Stimulated activated CD8-positive, alpha-beta memory T cell treated with anti-CD3 and anti-CD28 coated beads, Interleukin-15, amount 100 ng/mL, for 24 hours (primary cell): ENCODE measurements at places on chromosomes 5 and 9.

DNA sequence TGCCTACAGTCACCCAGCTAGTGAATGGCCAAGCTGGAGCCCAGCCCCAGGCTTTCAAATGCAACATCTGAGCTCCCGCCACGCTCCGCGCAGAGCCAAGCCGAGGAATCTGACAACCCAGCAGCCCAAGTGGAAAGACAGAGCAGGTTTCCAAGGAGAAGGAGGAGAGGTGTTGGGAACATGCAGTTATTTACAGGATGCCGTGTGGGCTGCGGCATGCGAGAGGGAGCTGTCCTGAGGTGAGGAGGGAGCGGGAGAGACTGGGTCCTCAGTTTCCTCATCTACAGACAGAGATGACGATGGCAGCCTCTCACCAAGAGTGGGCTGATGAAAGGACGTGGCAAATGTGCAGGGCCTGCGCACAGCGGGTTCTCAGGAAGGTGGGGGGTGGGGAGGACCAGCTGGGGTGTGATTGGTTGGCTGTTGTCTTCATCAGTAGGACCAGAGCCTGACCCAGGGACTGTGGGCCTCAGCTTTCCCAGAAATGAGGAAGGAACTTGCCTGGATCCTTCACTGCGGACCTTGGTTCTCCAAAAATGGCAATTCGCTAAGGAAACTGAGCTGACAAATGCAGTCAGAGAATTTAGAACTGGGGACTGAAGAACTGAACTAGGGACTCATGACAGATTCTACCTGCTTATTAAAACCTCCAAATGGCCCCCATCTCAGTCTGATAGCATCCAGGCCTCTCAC, 14.8 kb upstream of the CPLX2 start:
- no peak for DNase-seq

- no peak for DNase-seq
These were observed 283.0 kb downstream of the AOPEP start for GRCh38 chr9:95009459-95009858.

- DNase-seq: no peak
These were observed 96.9 kb downstream of the RXRA start for GRCh38 chr9:134423166-134423565.

- no peak for DNase-seq
These were observed 328 bp downstream of the GRXCR2 start for GRCh38 chr5:145872486-145872885.

- DNase-seq: no peak
These were observed 244.3 kb downstream of the GADD45G start for GRCh38 chr9:89849096-89849495.

DNA sequence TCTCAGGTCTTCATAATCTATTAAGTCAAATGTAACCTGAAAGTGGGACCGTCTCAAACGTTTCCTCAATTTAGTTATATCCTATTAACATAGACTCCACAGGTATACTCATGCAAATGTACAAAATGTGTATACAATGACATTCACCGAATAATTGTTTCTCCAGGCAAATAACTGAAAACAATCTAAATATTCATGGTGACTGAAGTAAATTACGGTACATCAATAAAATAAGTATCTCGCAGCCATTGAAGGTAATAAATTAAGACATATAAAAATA, 482 bp downstream of the IARS1 start:
- no peak for DNase-seq

GRCh38 chr9:2624051-2624682, 2.6 kb downstream of the VLDLR start:
- no peak for DNase-seq

GRCh38 chr9:11182001-11182400, 569.2 kb upstream of the PTPRD start:
- DNase-seq: no peak

DNA sequence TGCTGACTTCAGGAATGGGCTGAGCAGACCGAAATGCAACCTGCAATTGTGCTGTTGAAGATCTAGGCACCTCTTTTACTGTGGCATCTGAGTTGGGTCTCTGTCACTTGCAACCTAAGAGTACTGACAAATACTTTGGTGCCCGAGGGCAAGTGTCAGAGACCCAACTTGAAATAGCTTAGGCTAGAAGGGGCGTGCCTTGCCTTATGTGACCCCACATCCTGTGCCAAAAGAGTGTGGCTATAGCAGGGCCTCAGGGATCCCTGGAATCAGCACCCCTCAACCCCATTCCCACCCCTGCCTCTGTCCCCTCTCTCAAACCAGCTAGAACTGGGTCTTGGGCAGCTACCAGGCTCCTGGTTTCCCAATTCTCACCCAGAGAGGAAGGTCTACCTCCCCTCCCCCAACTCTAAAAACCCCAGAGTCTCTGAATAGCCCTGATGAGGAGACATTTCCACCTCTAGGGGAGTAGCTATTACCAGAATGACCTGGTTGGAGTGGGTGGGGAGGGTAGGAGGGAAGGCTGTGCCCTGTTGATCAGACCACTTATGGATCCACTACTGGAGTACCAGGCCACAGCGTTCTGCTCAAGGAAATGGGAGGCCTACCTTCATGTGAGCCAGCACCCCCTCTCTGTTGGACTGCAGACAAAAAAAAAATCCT, 17.5 kb downstream of the RAI14 start:
- no peak for DNase-seq

- DNase-seq: no peak
These were observed 118.6 kb downstream of the BASP1 start for GRCh38 chr5:17336054-17336453.

DNA sequence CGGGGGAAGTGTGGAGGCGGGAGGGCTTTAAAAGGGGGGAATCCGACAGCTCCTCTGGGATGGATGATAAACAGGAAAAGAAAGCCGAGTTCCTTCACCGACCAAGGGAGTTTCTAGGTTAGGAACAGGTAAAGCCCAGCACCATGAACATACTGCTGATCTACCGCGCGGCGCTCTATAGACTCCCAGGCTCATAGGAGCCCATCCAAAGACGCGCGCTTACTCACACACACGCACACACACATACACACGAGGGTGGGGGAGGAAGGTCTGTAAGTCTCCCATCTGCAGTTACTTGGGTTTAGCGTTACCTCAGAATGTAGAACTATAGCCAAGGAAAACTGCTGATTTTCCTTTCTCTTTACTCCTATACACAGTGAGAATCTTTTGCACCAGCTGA, 2.6 kb upstream of the GABRB2 start:
- no peak for DNase-seq

DNA sequence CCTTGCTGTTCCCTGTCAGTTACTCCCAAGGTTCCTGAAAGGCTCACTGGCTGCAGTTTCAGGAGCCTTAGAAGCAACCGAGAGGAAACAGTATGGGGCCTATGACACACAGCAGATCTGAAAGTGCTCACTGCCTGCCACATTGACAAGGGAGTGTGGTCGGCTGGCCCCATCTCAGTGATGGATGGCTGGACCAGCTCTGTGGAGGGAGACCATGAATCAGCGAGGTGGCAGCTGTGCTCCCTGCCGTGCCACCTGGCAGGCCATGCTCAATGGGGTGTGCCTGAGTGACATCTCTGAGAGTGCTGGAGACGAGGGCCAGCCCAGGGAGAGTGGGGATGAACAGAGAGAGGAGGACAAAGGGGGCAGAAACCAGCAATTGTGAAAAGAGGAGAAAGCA, 49.1 kb downstream of the DOCK2 start:
- DNase-seq: no peak

GRCh38 chr5:152084476-152084875, 159.8 kb upstream of the GLRA1 start:
- no peak for DNase-seq

GRCh38 chr9:5536684-5537083, 26.4 kb downstream of the PDCD1LG2 start:
- no peak for DNase-seq

GRCh38 chr9:84604223-84604622, 65.3 kb upstream of the NTRK2 start:
- no peak for DNase-seq

- DNase-seq: no peak
These were observed 13.9 kb downstream of the CDH10 start for GRCh38 chr5:24630918-24631317.

DNA sequence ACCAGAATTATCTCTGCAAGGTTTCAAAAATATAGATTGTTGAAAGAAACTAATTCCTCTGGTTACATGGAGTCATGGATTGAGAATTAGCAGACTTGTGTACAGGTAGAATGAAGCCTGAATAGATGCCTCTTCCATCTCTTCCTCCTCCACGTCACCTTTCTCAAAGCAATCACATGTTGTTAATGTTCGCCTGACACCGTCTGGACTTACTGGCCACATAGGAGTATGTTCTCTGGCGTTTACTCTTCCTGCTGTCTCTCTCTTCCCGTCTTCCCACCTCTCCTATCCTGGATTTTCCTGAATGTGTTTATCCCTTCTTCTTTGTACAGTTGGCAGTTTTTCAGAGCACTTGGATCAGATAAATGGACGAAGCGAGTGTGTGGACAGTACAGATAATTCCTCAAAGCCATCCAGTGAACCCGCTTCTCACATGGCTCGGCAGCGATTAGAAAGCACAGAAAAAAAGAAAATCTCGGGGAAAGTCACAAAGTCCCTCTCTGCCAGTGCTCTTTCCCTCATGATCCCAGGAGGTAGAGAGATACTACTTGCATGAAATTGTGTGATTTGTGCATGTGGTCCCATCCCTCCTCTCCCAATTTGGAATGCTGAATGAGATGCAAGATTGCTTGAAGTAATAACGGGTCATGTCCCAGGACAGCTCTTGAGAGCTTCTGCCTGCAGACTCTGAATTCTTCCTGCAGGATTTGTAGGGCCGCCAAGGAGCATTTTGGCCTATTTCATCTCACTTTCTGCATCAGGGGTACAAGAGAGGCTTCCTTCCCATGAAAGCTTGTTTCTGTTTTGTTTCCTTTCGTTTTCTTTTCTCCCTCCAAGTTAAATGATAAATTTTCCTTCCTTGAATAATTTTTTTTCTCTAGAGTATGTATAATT, 47.3 kb downstream of the CD180 start:
- no peak for DNase-seq

DNA sequence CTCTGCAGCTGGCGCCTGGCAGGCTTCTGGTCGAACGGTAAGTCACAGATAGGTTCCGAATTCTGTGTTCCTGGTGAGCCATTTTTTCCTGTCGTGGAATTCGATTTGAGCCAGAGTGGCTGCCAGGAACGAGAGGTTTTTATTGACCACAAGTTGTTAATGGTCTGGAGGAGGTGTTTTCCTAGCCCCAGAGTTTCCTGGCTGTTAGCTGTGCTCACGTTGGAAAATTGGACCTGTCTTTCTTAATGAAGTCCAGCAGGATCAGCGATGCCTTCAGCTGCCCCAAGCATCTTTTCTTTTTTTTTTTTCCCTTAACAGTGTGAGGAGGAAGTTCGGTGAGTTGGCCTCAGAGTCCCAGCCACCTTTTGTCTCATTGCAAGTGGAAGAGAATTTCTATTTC, 62.9 kb downstream of the COL5A1 start:
- no peak for DNase-seq

GRCh38 chr5:175457466-175457865, 13.5 kb upstream of the DRD1 start:
- DNase-seq: no peak

- no peak for DNase-seq
These were observed 231.1 kb downstream of the MLLT3 start for GRCh38 chr9:20391208-20391607.

- DNase-seq: no peak
These were observed 327.2 kb upstream of the MSX2 start for GRCh38 chr5:174397206-174397605.

- no peak for DNase-seq
These were observed 72.7 kb upstream of the ATG10 start for GRCh38 chr5:81899123-81899522.

- DNase-seq: no peak
These were observed 4.6 kb upstream of the RASEF start for GRCh38 chr9:83067579-83067978.

- no peak for DNase-seq
These were observed 500.2 kb upstream of the NUDT12 start for GRCh38 chr5:104062621-104063377.

DNA sequence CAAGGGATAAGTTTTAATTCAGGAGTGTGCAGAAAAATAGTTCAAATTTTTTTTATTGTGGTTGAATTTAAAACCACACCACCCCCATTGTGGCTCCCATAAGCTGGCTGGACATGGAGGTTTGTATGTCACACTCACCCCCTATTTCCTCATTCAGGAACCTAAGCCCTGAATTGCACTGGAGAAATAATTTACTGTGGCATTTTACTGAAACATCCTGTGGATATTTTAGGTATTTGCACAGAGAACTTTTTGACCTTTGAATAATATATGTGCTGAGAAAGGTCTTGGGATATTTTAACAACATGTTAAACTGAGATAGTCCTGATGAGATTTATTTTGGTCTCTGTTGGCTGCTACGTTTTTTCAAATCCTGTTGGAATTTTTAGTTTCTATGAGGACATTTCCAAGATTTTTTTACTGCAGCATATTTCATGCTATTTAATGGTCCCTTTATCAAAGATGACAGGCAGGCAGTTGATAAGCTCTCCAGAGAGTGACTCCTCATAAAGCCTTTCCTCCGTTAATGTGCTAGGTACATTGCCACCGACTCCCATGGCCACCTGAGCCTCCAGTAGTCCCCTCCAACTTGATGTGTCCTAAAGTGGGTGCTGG, 51.2 kb upstream of the PALM2AKAP2 start:
- no peak for DNase-seq

- DNase-seq: no peak
These were observed 8.4 kb upstream of the RXRA start for GRCh38 chr9:134317790-134318414.

DNA sequence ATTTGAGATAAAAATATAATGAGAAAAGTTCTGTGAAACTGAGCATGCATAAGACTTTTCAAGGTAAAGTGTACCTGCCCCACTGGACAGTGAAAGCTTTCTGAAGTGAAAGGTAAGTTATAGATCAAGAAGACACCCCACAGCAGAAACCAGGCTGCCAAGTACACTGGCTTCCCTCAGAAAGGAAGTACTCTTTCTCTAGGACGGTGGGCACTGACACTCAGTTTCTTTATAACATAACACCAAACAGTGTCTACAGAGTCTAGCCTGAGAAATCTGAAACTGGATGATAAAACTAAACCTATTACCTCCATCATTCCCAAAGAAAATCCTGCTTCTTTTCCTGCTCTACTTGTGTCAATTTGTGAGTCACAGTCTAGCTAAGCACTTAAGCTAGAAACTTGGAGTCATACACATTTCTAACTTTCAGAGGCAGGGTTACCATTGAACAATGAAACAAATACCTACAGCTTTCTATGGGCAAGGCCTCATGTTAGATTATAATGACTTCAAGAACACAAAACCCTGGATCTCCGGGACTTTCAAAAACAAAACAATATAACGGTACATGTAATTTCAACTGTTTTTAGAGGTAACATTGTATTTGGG, 136.7 kb downstream of the CPLANE1 start:
- DNase-seq: no peak

GRCh38 chr5:135993880-135994636, 34.7 kb upstream of the TGFBI start:
- no peak for DNase-seq

GRCh38 chr5:157088342-157088990, 20.4 kb downstream of the HAVCR2 start:
- no peak for DNase-seq

GRCh38 chr5:72082048-72082447, 25.2 kb upstream of the MAP1B start:
- DNase-seq: no peak
